ENCODE measurements at places on chromosomes 7 and 10.

DNA sequence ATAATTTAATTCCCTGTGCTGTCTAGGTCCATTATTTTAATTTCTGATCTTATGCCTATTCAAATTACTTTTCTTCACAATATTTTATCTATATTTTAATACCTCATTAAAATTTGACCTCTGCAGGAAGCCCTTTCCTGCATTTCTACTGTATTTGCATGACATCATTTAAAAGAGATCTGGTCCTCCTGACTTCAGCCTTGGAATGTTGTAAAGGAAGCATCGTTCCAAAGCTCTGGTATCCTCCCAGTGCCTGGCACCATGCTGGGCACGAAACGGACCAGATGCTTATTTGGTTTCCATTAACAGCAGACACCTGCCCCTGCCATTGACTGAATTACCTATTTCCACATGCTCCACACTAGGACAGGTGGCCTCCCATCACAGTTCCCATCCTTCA, 247.5 kb downstream of the KLF6 start:
- peak; percentile 67 for DNase-seq

GRCh38 chr7:17022920-17023319, 141.1 kb upstream of the AGR3 start:
- no peak for DNase-seq

- no peak for DNase-seq
Observed at GRCh38 chr10:130440494-130440893, 304.3 kb downstream of the GLRX3 start.

DNA sequence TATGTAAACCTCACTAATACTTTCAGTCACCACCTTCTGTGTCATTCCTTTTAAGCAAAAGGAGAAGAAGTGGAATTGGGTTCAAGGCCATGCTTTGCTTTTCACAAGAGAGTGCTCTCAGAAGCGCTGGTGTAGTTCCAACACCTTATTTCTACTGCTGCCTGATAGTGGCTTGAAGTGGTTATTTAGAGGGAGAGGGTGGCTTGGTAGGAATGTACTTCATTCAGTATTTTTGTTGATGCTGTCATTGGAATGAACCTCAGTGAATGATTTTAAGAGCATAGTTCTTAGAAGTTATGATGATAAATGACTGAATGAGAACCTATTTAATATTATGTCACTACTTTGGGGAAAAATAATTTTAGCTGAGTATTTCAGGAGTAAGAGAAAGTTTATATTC, 396.7 kb downstream of the EXOC4 start:
- DNase-seq, result no peak

DNA sequence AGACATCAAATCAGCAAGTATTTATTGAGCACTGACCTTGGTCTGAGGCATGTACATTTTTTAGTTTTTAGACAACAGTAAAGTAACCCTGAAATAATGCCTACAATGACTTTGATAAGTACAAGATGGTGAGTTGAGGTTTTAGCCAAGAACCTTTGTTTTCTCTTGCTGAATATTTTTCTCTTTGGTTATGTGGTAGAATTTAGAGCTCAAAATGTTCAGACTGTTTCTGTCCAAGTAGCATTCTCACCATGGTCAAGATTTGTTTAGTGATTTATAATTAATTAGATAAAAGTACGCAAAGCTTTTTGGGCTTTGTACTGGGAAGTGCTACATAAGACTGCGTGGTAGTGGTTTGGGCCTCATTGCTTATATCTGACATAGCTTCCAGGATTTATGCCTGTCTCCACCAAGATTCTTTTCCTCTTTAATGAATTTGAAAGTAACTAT, 102.4 kb downstream of the KAT6B start:
- no peak for DNase-seq

GRCh38 chr7:55536619-55537457, 35.5 kb downstream of the VOPP1 start:
- DNase-seq, result no peak

DNA sequence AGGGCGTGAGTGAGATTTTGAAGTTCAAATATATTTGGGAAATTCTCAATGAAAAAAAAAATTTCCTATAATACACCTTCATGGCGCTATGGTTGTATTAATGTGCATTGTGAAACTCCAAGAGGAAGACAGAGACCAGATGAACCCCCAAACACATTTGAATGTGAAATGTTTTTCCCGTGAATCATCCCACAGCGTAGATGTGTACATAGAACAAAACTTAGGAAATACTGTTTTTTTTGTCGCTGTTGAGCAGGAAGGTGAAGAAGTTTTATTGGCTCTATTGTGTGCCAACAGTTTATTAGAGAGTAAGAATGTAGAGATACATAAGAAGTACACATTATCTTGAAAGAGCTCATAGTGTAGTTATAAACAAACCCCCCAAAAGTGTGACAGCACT, 134.0 kb downstream of the KCND2 start:
- no peak for DNase-seq

- no peak for DNase-seq
Observed at GRCh38 chr7:142063551-142064442, 47.7 kb upstream of the MGAM2 start.

- DNase-seq, result peak; percentile 5
Observed at GRCh38 chr10:23754179-23754578, 315.3 kb downstream of the OTUD1 start.

DNA sequence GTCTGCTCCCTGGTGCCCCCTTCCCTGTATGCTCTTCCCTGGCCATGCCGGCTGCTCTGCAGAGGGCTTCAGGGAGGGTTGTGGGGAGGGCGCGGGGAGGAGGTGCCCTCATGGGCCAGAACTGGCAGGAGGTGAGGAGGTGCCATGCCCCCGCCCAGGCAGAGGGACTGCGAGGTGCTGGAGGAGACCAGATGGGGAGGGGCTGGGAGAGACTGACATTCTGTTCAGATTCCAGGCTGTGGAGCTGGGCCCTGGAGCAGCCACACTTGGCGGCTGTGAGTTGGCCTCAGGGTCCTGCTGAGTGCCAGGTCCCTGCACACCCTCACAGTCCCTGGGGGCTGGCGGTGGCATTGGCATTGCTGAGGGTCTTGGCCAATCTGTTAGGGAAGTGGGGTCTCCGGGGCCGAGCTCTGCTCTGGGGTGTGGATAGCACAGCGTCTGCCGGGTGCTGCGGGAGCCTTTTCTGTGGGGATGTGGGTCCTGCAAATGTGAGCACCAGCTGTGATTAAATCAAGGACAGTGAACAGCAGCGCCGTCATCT, 25.4 kb downstream of the INPP5A start:
- DNase-seq, result no peak

DNA sequence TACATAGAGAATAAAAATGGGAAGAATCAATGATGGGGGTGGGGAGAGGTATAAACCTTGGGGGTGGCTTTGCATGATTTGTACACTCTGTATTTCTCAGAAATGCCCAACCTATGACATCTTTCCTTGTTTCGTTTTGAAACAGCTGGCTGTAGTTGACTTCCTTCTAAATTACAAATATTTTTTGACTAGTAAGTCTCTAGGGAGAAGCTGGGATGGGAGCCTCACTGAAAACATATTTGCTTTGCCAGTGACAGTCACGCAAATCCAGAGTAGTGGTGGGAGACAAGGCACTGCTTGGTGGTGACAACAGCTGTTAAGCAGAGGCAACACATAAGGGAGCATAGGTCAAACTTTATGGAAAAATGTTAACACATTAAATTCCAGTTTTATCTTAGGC, 440.5 kb downstream of the SEMA3D start:
- DNase-seq, result no peak

All from mesendoderm (in vitro differentiated cells).